ENCODE measurements at places on chromosomes 1 and 21.

GRCh38 chr1:63975481-63975880, 201.7 kb downstream of the ROR1 start:
- no peak for DNase-seq

GRCh38 chr1:112285746-112286145, 110.3 kb upstream of the CTTNBP2NL start:
- no peak for DNase-seq

GRCh38 chr1:96845464-96845863, 123.9 kb downstream of the PTBP2 start:
- DNase-seq, result peak; percentile 48

GRCh38 chr1:53513846-53514245, 54.6 kb downstream of the DMRTB1 start:
- no peak for DNase-seq

DNA sequence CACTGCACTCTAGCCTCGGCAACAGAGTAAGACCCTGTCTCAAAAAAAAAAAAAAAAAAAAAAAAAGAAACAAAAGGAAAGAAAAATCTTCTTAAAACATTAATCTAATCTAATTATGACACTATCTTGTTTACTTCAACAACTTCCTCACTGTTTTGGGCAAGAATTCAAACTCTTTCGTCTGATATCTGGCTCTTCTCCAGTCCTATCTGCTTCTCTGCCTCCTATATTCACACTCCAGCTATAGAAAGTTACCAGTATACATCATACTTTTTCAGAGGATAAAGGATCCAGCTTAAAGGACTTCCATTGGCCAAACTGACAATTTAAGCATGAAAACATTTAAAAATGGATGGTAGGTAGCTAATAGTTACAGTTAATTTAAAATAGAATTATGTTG, 47.3 kb downstream of the EIF2B3 start:
- DNase-seq, result no peak

DNA sequence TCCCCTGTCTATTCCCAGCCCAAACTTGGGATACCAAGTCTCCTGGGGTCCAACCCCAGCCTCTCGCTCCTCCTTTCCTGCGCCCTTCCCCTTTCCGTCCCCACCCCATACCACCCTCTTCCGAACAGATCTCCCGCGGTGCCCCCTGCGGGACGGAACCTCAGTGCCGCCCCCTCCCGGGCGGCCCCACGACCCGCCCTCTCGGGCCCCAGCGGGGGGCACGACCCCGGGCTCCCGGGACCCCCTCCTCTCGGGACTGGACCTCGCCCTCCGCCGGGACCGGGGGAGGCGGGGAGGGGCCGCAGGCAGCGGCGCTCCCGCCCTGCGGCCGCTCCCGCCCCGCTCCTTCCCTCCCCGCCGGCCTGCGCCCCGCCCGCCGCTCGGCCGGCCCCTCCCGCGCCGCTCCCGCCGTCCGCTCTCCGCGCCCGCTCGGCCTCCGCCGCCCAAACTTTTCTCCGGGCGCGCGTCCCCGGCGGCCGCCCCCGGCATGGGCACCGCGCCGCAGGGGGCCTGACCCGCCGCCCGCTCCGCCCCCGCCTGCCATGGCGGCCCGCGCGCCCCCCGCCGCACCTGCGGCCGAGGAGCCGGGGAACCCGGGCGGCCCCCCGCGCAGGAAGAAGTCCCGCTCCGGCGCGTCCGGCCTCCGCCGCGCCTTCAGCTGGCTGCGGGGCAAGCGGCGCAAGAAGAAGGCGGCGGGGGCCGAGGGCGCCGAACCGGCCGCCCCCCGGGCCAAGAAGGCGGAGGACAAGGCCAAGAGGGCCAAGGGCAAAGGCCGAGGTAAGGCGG, 39.0 kb upstream of the SYNC start:
- DNase-seq, result peak; percentile 78

DNA sequence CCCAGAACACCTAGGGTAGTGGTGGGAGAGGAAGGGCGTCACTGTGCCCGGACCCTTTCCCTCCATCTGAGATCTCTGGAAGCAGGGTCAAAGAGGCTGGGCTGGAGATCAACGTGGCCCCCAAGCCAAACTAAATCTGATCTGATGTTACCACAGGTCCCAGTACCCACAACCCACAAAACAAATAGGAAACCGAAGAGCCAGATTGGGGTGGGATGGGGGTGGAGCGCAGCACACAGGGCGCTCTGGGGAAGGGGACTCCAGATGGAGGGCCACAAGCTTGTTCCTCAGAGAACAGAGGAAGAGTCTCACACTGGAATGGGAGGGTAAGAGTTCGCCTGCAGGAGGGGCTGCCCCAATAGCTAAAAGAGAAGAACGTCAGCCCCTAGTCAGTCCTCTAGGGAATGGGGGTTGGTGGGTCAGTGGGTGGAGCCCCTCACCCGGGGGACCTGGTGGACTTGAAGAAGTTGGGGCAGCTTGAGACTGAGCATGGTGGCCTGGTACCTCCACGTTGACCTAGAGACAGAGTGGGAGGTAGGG, 1.5 kb downstream of the PAQR6 start:
- no peak for DNase-seq

GRCh38 chr21:27061770-27062169, 94.9 kb upstream of the ADAMTS5 start:
- no peak for DNase-seq

DNA sequence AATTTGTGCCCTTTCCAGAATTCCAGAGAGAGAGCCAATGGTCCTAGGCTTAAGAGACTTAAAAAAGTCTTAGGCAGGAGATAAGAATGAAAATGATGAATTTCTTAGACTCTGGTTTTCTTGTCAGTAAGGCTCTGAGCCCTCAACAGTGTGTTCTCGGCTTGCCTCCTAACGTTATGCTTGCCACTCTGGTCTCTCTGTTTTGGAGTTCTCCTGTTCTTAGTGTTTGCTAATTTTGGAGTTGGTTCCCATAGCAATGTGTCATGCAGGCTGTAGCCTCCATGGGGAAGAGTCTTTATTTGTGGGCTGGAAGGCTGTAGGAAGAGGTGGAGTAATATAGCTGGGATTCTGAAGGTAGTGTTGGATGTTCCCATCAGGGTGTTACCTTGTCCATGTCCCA, 19.9 kb downstream of the TBX19 start:
- DNase-seq, result no peak

DNA sequence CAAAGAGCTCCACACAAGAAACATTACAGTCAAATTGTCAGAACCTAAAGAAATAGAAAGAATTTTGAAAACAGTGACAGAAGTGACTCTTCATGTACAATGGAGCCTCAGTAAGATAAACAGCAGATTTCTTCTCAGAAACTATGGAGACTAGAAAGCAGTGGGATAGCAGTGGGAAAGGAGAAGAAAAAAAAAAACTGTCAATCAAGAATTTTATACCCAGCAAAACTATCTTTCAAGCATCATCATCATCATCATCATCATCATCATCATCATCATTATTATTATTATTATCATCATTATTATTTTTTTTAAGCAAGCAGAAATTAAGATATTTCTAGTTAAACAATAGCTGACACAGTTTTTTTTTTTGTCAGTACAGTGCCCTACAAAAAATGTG, 24.2 kb downstream of the CEP170 start:
- DNase-seq, result peak; percentile 6

DNA sequence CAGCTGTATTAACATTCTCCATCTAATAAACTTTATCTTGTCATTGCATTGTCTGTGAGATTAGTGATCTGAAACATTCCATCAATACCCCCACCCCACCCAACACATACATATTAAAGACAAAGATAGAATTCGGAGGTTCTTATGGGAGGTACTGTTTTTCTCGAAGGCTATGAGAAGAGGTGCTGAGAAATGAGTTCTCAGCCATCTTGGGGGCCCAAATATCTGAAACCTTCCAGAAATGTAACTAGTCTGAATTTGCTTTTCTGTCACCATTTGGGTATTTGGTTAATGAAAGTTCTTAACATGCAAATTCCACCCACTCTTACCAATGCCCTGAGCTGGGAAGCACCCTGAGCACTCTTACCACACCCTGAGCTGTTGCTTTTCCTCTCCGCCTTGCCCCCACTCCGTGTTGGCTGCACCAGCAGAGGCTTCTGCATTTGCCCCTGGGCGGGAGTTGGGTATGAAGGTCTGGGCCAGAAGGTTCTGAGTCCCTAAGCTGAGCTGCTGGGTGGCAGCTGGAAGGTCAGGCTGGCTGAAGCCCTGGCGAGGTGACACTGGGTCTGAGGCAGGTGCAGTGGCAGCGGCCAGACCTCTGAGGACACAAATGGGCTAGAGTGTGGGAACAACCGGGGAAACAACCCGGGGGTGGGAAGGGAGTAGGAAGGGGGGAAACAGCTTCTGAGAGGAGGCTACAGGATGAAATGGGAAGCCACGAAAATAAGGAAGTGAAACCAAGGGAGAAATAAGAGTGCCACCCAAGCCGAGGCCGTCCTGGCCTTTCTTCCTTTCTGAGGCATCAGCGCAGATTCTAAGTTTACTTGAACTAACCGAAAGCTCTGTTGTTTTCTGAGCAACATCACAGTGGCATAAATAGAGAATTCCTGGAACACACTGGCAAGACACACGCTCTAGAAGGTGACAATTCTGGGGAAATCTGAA, 26.3 kb upstream of the IER5 start:
- DNase-seq, result no peak

DNA sequence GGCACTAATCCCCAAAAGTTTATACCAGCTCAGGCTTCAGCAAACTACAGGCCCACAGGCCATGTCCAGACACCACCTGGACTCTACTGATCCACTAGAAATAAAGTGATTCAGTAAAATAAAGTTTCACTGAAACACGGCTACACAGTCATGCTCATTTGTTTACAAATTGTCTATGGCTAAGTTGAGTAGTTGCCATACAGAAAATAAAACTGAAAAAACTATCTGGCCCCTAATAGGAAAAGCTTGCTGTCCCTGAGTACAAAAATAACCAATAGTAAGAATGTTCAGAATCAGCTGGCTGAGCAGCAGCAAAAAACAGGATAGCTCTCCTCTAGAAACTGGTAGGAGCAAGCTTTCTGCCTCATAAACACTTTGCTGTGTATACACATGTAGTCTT, 221.5 kb downstream of the RERE start:
- DNase-seq, result no peak
